ENCODE measurements at places on chromosomes 5 and 9. TPM values are rescaled to one million over a fixed set of nuclear protein-coding genes. Genes with fewer than 3 reads are reported as not detected.

Gene ADRA1B
- total RNA-seq = 0.07 TPM

Gene SPATA31A6
- total RNA-seq = not detected

Gene C5orf52
- not detected for total RNA-seq

Gene ARAP3
- 43.1 TPM for total RNA-seq

Gene SRP19
- total RNA-seq = 61.5 TPM

Gene PCDHGB4
- total RNA-seq = 9.3 TPM

Gene PCDHB16
- 0.13 TPM for total RNA-seq

Gene ACOT12
- 0.13 TPM for total RNA-seq

Gene FOXD4L5
- total RNA-seq = 0.11 TPM

Gene CDO1
- total RNA-seq = 6.3 TPM

Gene CCDC152
- 1.1 TPM for total RNA-seq

Gene ARL14EPL
- total RNA-seq = 0.39 TPM

Gene CAAP1
- total RNA-seq = 15.8 TPM

Gene CPLANE1
- total RNA-seq = 15.3 TPM

Gene GCNT4
- 0.07 TPM for total RNA-seq

Gene TPD52L3
- total RNA-seq = not detected

Gene ANKRD34B
- total RNA-seq = not detected

Gene CSNK1A1
- total RNA-seq = 486 TPM

Gene SURF1
- 18.4 TPM for total RNA-seq

Gene INSL4
- total RNA-seq = not detected

Gene FOXI1
- not detected for total RNA-seq

Gene IRX4
- total RNA-seq = not detected

Gene LHX6
- total RNA-seq = 0.14 TPM

Gene STKLD1
- total RNA-seq = 0.81 TPM

Gene MXD3
- total RNA-seq = 19.8 TPM

Gene ITGA1
- 2.2 TPM for total RNA-seq

Gene EEIG1
- total RNA-seq = 5.2 TPM

Gene DRD1
- not detected for total RNA-seq

Gene ZNF454
- total RNA-seq = 0.40 TPM

Gene ALG2
- total RNA-seq = 49.2 TPM

Gene IFNB1
- total RNA-seq = not detected

Gene ISCA1
- total RNA-seq = 22.5 TPM

Gene HSD17B3
- total RNA-seq = not detected

Gene C6
- not detected for total RNA-seq

Gene PCDHGA12
- 8.7 TPM for total RNA-seq

Gene PCDHGB3
- total RNA-seq = 1.3 TPM
